ENCODE measurements at places on chromosomes 1 and 21.

GRCh38 chr1:234613128-234613875, 3.3 kb upstream of the IRF2BP2 start:
- DNase-seq, result no peak

DNA sequence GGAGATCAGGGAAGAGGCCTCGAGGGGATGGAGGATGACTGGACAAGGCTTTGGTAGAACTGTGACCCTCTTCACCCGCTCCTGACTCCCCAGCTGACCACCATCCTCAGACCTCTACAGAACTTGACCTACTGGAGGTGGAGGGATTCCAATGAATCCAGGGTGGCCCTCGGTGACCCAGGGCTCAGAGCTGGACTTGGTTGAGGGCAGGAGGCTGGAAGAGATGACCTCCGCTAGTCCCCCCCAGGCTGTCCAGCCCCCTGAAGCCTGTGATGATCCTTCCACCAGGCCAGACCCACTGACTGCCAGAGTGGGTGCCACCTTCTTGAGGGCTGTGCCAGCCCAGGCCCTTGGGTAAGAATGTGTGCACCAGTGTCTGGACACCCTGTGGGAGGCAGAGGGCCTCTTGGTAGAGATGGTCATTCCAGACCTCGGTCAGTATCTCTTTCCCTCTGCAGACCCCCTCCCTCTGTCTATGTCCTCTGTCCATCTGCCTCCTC, 44.9 kb downstream of the ATP1B1 start:
- no peak for DNase-seq

DNA sequence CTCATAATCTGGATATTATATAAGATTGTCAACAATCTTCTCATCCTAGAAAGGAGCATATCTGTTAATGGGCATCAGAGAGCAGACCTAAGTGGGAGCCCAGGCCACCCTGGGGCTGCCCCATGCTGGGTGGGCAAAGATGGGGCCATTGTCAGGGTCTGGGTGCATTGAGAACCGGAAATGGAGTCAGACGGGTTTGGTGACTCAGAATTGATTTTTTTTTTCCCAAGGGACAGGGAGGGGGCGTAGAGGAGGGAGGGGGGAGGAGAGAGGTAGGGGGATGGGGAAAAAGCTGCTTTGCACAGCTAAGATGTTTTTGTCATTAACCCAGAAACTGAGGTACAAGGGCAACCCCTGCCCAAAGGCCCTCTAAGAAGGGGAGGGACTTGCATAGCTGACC, 1.3 kb downstream of the ATXN7L2 start:
- no peak for DNase-seq

DNA sequence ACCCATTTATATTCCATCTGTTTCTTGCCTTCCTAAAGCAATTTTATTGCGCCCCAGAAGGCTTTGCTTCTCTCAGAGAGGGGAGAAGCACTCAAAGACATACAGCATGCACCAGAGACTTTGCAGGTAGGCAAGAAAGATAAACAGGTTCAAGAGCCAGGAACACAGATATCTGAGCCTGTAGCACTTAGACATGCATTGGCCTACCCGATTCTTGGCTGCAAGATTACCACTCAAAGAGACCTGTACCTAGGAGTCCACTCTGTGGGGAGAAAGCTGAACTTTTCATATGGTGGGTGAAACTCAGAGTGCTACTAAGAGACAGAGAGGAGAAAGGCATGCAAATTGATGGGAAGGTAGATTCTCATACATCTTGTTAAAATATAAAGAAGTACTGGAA, 609.4 kb upstream of the PKN2 start:
- DNase-seq, result no peak

GRCh38 chr1:40877698-40878097, 15.5 kb upstream of the CITED4 start:
- DNase-seq, result no peak

GRCh38 chr1:208300084-208300770, 56.0 kb upstream of the PLXNA2 start:
- no peak for DNase-seq

GRCh38 chr1:155324717-155325602, 4.3 kb downstream of the RUSC1 start:
- no peak for DNase-seq

- no peak for DNase-seq
Observed at GRCh38 chr1:10068605-10069294, 36.0 kb downstream of the UBE4B start.

- no peak for DNase-seq
Observed at GRCh38 chr1:41530411-41530810, 45.9 kb upstream of the EDN2 start.

- no peak for DNase-seq
Observed at GRCh38 chr1:12245733-12246132, 15.9 kb downstream of the VPS13D start.

- DNase-seq, result no peak
Observed at GRCh38 chr1:244576259-244576892, 76.5 kb upstream of the DESI2 start.

- DNase-seq, result no peak
Observed at GRCh38 chr1:58304346-58304975, 242.1 kb downstream of the OMA1 start.

GRCh38 chr1:185561629-185562028, 172.6 kb upstream of the HMCN1 start:
- no peak for DNase-seq

DNA sequence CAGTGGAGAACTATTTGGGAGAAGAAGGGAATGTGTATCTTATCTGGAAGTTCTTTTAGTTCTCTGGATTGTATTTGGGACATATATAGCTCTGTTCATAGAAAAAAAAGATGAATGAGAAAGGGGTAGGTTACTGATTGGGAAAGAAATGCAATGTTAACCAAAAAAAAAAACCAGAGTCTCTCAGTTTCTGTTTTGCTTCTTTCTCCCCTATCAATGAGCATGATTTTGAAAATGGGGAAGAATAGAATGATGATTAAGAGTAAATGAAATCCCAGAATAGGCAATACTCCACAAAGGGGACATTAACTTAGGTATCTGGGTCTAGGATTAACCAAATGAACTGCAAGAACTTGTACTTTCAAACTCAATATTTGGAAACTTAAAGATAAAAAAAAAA, 92.9 kb downstream of the RHOU start:
- no peak for DNase-seq

DNA sequence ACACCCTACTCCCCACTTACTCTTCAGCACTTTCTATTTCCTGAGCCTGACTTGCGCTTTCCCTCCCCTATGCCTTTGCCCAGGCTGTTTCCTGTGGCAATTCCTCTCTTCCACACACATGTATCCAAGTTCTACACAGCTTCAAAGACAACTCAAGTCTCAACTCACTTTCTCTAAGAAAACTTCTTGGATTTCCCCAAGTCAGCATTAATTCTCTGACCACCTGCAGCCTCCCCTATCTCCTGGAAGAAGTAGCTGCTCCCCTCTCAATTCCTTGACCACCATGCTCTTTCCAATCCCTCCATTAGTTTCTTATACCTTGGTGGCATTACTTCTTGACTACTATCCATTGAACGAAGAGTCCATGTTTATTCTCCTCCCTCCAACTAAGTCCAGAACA, 42.8 kb downstream of the NMNAT2 start:
- DNase-seq, result no peak

DNA sequence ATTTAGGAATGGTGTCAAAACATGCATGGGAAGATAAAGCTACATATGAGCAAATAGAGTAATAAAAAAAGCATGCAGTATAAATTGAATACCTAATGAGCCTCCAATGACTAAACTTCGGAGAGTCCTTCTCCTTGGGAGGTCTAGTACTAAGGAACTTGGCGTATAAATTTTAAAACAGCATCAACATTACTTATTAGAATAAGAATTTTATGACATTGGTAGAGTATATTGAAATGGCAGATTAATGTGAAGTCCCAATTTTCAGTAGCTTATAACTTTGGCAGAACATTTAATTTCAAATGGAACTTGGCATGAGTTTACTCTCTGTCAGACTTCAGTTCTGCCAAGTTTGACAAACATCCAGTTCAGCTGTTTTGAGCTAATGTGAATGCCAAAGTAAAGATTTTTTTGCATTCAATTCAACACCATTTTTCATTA, 104.7 kb upstream of the RGS18 start:
- no peak for DNase-seq

DNA sequence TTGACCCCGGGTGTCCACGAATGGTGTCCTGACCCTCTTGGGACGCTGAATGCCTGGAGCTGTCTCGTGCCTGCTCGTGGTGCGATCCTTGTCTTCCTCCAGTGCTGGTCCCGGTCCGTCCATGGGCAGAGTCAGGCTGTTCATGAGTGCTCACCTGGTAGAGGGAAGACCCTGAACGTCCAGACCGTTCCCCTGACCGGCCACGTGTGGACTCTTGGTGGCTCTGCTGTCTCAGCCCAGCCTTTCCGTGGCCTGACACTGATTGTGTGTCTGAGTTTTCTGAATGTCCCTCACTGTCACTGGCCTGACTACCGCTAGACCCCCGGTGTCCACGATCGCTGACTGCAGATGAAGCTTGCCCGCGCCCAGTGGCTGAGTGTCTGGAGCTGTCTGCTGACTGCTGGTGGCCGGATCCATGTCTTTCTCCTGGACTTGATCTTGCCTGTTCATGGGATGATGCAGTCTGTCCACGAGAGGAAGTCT, 11.7 kb downstream of the FLG start:
- DNase-seq, result no peak

DNA sequence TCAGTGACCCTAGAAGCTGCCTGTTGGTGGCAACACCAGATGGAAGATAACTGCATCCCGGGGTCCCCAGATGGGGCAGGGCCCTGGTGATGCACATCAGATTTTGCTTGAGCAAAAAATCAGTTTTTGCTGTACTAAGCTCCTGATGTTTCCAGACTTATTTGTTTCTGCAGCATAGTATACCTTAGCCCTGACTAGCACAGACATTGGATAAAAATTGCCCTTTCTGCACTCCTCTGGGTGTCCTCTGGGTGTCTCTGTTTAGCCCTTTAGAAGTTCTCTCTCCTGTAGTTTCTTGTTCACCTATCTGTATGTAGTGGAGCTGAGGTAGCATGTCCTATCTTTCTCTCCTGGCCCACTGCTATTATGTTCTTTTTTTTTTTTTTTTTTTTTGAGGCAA, 30.3 kb upstream of the PLA2G2C start:
- DNase-seq, result no peak

GRCh38 chr1:22673486-22674409, 20.7 kb downstream of the C1QB start:
- DNase-seq, result no peak

- DNase-seq, result no peak
Observed at GRCh38 chr1:230260831-230261230, 165.3 kb downstream of the PGBD5 start.

- no peak for DNase-seq
Observed at GRCh38 chr1:108862698-108863477, 6.0 kb upstream of the AKNAD1 start.

DNA sequence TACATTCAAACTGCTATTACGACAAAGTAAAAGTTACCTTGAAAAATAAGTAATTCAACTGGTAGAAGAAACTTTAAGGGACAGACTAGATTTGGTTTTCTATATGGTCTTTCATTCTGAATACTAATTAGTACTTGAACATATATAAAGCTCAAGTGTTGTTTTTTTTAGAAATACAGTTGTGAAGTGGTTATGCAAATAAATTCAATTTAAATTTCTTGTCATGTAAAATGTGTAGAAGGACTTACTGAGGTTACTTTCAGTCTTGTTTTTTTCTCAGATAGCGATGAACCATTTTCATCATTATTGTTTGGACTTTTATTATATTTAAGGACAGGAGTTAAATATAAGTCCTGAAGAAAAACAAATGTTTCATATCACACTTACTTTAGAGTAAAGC, 24.4 kb downstream of the HS2ST1 start:
- no peak for DNase-seq

DNA sequence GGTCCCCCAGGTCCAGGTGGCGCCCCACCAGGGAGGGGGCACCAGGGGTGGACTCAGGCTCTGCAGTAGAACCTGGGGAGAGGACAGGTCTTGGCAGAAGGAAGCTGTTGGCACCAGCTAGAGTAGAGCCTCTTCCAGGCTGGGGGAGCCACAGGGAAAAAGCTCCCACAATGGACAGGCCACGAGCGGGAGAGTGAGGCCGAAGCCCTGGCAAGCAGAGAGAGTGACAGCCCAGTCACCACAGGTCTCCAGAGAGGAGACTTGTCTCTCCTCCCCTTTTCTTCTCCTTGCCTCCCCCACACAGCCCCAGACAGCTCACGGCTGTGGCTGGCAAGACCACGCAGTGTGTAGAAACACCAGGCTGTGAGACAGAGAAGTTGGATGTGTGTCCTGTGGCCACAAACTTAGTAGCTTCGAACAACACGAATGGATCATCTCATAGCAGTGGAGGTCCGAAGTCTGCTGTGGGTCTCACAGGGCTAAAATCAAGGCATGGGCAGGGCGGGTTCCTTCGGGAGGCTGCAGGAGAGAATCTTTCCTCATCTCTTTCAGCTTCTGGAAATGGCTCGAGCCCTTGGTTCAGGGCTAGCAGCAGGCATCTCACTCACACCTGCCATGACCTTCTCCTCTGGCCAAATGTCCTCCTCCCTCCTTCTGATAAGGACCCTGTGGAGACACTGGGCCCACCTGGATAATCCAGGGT, 3.3 kb downstream of the KRTAP12-4 start:
- no peak for DNase-seq

DNA sequence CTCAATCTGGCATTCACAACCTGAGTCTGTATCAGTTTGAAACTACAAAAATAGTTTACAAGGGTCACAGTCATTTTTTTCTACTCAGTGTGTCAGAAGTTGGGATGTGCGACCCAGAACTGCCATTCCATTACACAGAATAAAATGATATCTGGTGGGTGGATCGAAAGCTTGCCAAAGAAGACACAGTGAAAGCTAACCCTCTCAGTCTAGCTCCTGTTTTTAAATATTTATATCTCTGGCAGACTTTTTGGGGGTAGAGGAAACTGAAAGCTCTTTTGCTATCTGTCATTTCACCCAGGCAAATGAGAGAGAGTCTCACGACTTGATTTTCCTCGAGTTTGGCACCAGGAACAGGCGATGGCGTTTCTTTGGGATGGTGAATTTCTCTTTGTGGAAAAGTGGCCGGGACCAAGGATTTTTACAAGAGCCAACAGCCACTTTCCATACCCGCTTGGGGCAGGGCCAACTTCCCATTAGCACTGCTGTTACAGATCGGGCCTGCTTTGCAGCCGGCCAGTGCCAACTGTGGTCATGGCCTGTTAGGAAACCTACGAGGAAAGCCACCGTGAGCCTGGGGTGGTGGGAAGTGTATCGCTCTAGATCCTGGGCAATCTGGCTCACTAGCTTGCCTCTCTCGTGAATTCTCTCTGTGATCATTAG, 185.5 kb upstream of the NFIA start:
- no peak for DNase-seq

GRCh38 chr1:34529935-34530859, 224.7 kb upstream of the GJB5 start:
- DNase-seq, result no peak

DNA sequence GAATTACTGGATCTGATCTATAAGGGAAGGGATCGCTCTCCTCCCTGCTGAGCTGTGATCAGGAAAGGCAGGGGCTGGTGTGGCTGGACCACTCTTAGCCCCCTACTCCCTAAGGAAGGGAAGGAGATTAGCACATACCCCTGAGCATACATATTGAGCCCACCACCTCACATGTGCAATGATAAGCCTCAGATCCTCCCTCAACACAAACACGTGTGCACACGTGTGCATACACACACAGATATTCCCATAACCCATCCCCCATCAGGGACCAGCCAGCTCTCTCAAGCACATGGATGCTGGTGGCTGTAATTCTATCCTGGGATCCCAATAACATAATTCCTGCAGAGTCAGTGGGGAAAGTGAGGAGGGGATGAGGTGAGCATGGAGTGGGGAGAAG, 21.2 kb downstream of the SYT2 start:
- no peak for DNase-seq

- no peak for DNase-seq
Observed at GRCh38 chr1:81052162-81052561, 748.6 kb upstream of the ADGRL2 start.

Measured in stimulated activated CD4-positive, alpha-beta T cell treated with anti-CD3 and anti-CD28 coated beads, TNF-alpha, amount 100 ng/mL, for 1 hour (primary cell).